ENCODE measurements at places on chromosomes 2 and 18.

DNA sequence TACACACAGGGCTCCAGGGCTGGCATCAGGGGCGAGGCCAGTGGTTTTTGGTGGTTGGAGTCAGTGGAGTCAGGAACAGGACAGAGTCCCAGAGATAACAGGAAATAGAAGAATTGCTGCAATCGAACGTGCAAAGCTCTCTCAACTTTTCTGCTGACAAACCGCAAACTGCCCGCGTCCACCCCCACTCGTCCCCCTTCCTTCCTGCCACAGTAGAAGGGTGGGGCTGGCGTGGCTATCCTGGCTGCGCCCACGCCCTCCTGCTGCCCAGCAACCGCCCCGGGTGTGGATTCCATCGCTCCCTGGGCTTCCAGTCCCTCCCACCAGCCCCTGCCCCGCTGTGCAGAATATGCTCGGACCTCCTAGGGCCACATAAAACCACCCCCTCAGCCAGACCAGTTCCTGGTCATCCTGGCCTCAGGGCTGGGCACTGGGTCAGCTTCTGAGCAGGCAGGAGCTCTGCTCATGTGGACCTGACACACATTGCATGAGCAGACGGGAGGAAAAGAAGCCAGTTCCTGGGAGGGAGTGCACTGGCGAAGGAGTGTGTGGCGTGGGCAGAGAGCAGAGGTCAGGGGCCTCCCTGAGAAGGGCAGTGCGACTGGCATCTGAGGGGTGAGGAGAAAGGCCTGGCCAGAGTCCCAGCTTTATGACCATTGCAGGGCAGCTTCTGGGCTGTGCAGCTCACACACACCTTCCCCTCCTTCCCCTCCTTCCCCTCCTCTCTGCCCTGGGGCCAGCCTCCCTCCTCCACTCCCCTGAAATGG, 85.4 kb upstream of the ATG16L1 start:
- no peak for DNase-seq

GRCh38 chr2:159880729-159881128, 82.7 kb upstream of the CD302 start:
- DNase-seq: no peak

GRCh38 chr2:122755281-122755780, 999.9 kb downstream of the TSN start:
- no peak for DNase-seq

GRCh38 chr2:216830346-216830745, 29.5 kb downstream of the TNP1 start:
- no peak for DNase-seq

GRCh38 chr18:42614619-42615293, 500.7 kb downstream of the RIT2 start:
- no peak for DNase-seq

GRCh38 chr2:36952748-36953197, 13.6 kb downstream of the STRN start:
- DNase-seq: no peak

DNA sequence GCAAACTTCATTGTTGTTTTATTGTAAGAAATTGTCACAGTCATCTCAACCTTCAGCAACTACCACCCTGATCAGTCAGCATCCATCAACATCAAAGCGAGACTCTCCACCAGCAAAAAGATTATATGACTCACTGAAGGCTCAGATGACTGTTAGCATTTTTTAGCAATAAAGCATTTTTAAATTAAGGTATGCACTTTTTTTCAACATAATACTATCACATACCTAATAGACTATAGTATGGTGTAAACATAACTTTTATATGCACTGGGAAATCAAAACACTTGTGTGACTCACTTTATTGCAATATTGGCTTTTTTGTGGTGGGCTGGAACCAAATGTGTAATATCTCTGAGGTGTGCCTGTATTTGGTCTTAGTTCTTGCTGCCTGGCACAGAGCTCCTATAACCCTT, 15.6 kb downstream of the SCN1A start:
- DNase-seq: no peak

- DNase-seq: no peak
These were observed 401.2 kb downstream of the GALR1 start for GRCh38 chr18:77650799-77651385.

- DNase-seq: no peak
These were observed 193.2 kb upstream of the HS6ST1 start for GRCh38 chr2:128511731-128512378.

DNA sequence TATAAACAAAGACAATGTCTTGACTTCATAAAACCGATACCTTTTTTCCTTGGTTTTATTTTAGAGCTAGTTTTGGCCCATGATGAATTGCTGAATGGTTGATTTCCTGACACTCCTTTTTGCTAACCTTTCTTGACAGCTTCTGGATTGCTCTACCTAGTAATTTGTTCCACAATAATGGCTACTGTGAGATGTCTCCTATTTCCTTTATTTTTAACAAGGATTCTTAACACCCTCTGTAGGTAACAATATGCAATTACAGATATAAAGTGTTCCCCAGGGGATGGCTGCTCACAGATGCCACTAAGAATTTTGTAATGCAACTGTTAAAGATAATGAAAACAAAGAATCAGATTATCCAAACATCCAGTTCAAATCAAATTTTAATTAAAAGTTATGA, 100.8 kb upstream of the ATP5MC3 start:
- DNase-seq: peak; percentile 74

- DNase-seq: no peak
These were observed 113.6 kb downstream of the DIS3L2 start for GRCh38 chr2:232075080-232075479.

- peak; percentile 37 for DNase-seq
These were observed 43.5 kb downstream of the ARMC9 start for GRCh38 chr2:231241755-231242507.

DNA sequence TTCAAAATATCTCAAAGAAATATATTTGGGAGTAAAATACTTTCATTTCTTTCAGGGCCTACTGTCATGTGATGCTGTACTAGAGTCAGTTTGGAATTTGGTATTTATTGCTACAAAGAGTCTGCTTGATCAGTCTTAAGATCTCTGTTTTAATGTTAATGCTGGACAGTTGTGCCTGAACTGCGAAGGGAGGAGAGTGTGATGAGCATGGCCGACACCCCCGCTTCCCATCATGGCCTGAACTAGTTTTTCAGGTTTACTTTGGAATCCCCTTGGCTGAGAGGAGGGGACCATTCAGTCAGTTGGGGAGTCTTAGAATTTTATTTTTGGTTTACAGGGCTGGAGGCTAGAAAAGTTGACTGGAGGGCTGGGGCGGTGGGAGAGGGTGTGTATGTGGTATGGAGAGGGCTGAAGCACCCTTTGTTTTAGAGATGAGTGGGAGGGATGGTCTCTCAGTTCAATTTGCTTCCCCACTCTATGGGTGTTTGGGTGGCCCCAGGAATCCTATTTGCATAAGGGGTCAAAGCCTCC, 20.9 kb upstream of the TEX44 start:
- DNase-seq: no peak

DNA sequence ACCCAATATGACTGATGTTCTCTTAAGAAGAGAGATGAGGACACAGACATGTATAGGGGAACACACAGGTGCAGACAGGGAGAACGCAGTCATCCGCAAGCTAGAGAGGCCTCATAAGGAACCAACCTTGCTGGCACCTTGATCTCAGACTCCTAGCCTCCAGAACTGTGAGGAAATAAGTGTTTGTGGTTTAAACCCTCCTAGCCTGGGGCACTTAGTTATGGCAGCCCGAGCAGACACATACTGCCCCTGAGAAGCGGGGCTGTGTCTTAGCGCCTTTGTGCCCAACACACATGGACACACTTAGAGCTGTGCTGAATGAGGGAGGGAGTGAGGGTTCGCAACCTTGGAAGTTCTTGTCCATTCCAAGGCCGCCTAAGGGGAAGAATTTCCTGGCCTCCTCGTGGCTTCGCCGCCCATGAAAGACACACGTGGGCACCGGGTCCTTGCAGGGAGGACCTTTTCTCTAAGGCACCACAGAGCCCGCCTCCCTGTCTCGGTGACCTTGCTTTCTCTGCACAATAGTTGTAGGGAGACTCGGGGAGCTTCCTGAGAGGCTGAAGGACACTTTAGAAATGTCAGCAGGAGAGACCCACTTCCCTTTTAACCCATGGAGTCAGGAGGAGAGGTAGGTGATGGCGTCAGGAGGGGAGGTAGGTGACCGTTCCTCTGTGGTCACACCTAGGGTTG, 224.5 kb upstream of the HDAC4 start:
- no peak for DNase-seq

GRCh38 chr2:44246840-44247369, 28.4 kb upstream of the SLC3A1 start:
- DNase-seq: no peak

DNA sequence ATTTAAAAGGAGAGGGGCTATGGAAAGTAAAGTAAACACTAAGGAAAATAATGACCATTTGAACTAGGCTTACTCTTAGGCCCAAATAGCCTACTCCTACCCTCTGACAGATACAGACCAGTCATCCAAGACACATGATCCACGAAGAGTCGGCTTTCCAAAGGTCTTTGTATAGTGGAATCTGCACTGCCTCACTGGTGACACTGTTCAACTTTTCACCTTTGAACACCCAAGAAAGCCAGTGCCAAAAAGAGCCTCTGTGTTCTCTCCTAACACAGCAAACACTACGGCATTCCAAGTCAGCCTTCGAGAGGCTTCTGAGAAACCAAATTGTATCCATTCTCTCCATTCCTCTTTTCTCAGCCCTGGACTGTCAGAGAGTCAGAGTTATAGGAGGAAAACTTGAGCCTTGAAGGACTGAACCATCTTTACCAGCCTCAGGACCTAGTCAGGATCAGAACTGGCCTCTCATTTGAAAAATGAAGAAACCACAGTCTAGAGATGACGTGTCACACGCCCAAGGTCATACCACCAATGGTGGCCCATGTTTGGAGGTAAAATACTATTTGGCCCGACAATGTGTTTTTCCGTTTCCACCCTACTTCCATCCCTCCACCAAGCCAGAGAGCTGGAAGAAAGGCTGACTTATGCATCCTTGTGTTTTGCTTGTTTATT, 267.4 kb upstream of the ACVR2A start:
- DNase-seq: no peak
